Esophagus squamous epithelium (tissue), 5 donors: ENCODE measurements at places on chromosomes 13 and 19.

GRCh38 chr19:17932485-17933338 is at the start of gene CCDC124:
CCDC124 (plus strand) TSS chr19:17933015; CDS start chr19:17936421, 3,406 bp downstream.
- peak; percentile 60 for DNase-seq
- H3K36me3 ChIP-seq, result peaks cover 19% of the 10 kb centered on the region
- peaks cover 27% of the 10 kb centered on the region for H3K4me1 ChIP-seq
- peak within 1 kb of the TSS; percentile 98 for H3K4me3 ChIP-seq

GRCh38 chr19:40141551-40141950 is 49.7 kb upstream of the MAP3K10 start:
- no peak overlapping the region for H3K27ac ChIP-seq
- H3K4me1 ChIP-seq, result no peaks in the 10 kb centered on the region
- peaks cover 12% of the 10 kb centered on the region for H3K27me3 ChIP-seq
- H3K36me3 ChIP-seq, result no peaks in the 10 kb centered on the region

GRCh38 chr13:36328821-36329220 is 17.4 kb downstream of the SPART start:
- no peaks in the 10 kb centered on the region for H3K27me3 ChIP-seq
- no peak overlapping the region for H3K27ac ChIP-seq
- peaks cover 6% of the 10 kb centered on the region for H3K4me1 ChIP-seq
- peaks cover 80% of the 10 kb centered on the region for H3K36me3 ChIP-seq
- H3K4me3 ChIP-seq, result no peak overlapping the region

- H3K36me3 ChIP-seq, result peaks cover 6% of the 10 kb centered on the region
- DNase-seq, result peak; percentile 47
- H3K27me3 ChIP-seq, result no peaks in the 10 kb centered on the region
- H3K4me3 ChIP-seq, result no peak overlapping the region
Observed at GRCh38 chr13:45367358-45367757, 26.4 kb upstream of the TPT1 start.

- peak; percentile 96 for DNase-seq
- H3K36me3 ChIP-seq, result peaks cover 2% of the 10 kb centered on the region
- H3K4me1 ChIP-seq, result peaks cover 41% of the 10 kb centered on the region
- no peaks in the 10 kb centered on the region for H3K27me3 ChIP-seq
- peak overlapping the region; percentile 100 for H3K27ac ChIP-seq
Observed at GRCh38 chr19:55654323-55654867, 440 bp upstream of the U2AF2 start.

DNA sequence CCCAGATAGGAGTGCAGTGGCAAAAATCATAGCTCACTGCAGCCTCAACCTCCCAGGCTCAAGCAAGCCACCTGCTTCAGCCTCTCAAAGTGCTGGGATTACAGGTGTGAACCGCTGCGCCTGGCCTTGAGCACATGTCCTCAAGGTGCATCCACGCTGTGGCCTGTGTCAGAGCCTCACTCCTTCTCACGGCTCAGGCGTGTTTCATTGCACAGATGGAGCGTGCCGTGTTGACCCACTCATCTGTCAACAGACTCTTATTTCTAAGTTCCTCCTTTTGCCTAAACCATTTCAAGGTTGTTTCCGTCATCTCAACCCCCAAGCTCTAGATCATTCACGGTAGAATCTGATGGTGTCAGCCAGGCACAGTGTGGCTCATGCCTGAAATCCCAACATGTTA is 28.2 kb downstream of the ATP8B3 start:
- no peaks in the 10 kb centered on the region for H3K4me1 ChIP-seq
- no peaks in the 10 kb centered on the region for H3K27me3 ChIP-seq
- H3K36me3 ChIP-seq, result no peaks in the 10 kb centered on the region
- DNase-seq, result no peak
- no peak overlapping the region for H3K4me3 ChIP-seq

GRCh38 chr13:22893777-22894176 is 287.0 kb upstream of the SGCG start:
- no peak overlapping the region for H3K27ac ChIP-seq
- no peaks in the 10 kb centered on the region for H3K4me1 ChIP-seq
- H3K27me3 ChIP-seq, result no peaks in the 10 kb centered on the region
- H3K4me3 ChIP-seq, result no peak overlapping the region
- H3K36me3 ChIP-seq, result no peaks in the 10 kb centered on the region

- no peak overlapping the region for H3K4me3 ChIP-seq
- H3K4me1 ChIP-seq, result no peaks in the 10 kb centered on the region
- no peak overlapping the region for H3K27ac ChIP-seq
- H3K36me3 ChIP-seq, result no peaks in the 10 kb centered on the region
- no peaks in the 10 kb centered on the region for H3K27me3 ChIP-seq
Observed at GRCh38 chr13:41650706-41651105, 193.4 kb downstream of the RGCC start.

DNA sequence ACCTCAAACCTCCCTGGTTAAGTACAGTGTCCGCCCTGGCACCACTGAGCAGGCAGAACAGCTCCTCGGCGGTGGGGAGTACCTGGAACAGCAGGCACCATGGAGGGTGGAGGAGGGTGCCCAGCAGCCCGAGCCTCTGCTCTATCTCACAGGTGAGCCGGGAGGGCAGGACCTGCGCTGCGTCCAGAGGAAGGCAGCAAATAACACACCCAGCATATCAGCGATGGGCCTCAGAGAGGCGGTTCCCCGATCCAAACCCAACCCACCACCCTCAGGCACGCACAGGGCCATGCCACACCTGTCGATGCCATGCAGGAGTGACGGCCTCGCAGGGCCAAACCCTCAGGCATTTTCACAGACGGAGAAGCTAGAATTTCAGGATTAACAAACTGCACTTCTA is 11.8 kb downstream of the PEPD start:
- H3K4me1 ChIP-seq, result peaks cover 10% of the 10 kb centered on the region
- no peak overlapping the region for H3K4me3 ChIP-seq
- no peak for DNase-seq
- peaks cover 40% of the 10 kb centered on the region for H3K36me3 ChIP-seq

GRCh38 chr19:46608178-46608577 is 7.0 kb downstream of the CALM3 start:
- no peak overlapping the region for H3K27ac ChIP-seq
- H3K27me3 ChIP-seq, result no peaks in the 10 kb centered on the region
- no peak for DNase-seq
- H3K4me1 ChIP-seq, result peaks cover 60% of the 10 kb centered on the region
- H3K36me3 ChIP-seq, result peaks cover 63% of the 10 kb centered on the region
- no peak overlapping the region for H3K4me3 ChIP-seq
